ENCODE measurements at places on chromosomes 7 and 10.

GRCh38 chr10:35355971-35356724 is 19.8 kb downstream of the CCNY start:
- no peak for DNase-seq

DNA sequence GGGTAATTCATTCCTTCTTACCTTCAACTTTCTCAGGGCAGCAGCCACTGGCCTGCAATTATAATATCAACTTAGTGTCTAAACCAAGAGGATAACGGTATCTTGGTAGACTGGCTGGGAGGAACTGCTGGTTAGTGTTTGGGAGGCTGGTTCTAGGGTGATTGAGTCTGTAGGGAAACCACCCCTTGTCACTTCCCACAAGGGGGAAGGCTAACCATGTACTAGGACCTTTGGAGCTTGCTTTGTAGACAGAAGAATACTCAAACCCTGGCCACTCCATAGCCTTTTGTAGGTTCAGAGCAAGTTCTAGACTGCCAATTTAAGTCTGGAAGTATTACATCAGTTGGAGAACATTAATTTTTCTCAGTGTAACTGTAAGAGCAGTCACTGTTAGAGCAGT is 51.3 kb downstream of the NHLRC2 start:
- no peak for DNase-seq

- DNase-seq = no peak
Observed at GRCh38 chr7:41190581-41190980, 512.3 kb downstream of the INHBA start.

DNA sequence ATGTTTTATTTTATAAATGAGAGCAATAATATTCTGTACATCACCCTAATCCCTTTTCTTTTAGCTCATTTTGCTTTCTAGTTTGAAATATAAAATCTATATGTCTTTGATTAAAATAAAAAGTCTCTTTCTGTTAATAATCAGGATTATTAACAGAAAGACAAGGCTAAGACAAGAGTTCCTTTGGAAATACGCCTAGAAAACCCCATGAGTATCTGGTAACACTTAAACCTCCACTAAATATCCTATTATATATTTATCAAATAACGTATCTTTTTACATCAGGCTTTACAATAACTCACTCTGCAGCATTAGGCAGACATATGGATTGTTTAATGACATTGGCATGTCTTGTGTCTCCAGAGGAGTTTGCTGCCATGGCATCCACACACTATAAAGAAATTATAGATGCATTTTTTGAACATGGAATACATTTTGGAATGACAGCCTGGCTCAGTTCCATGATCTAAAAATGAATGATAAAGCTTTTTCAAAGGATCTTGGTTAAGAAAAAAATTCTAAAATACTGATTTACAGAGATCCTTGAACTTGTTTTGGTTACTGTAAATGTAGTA is 98.7 kb downstream of the TMEM26 start:
- no peak for DNase-seq

GRCh38 chr7:14483663-14484062 is 418.9 kb downstream of the DGKB start:
- DNase-seq = no peak

- no peak for DNase-seq
Observed at GRCh38 chr10:78460204-78460603, 426.5 kb downstream of the RPS24 start.

- DNase-seq = no peak
Observed at GRCh38 chr7:26854876-26855855, 9.2 kb downstream of the SKAP2 start.

- DNase-seq = no peak
Observed at GRCh38 chr10:63464402-63465292, 1.1 kb downstream of the JMJD1C start.

GRCh38 chr10:107383357-107383756 is 218.9 kb upstream of the SORCS1 start:
- DNase-seq = no peak

DNA sequence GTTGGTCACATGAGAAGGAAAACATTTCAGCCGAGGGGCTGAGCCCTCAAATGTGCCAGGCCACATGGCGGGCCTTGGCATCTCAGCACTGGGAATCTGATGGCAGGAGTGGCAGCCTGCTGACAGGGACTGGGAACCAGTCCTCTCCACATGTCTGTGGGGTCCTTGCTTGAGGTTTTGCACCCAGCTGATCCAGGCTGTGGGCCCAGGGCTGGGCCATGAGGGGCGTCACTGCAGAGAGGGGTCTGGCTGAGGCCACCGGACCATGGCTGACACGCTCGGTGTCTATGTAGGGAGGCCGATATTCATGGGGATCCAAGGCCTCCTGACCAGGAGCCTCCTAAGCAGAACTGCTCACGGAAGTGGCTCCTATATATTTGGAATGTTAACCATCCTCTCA is 31.0 kb upstream of the PWWP2B start:
- no peak for DNase-seq

GRCh38 chr7:134988161-134988560 is 1.9 kb downstream of the AGBL3 start:
- no peak for DNase-seq

DNA sequence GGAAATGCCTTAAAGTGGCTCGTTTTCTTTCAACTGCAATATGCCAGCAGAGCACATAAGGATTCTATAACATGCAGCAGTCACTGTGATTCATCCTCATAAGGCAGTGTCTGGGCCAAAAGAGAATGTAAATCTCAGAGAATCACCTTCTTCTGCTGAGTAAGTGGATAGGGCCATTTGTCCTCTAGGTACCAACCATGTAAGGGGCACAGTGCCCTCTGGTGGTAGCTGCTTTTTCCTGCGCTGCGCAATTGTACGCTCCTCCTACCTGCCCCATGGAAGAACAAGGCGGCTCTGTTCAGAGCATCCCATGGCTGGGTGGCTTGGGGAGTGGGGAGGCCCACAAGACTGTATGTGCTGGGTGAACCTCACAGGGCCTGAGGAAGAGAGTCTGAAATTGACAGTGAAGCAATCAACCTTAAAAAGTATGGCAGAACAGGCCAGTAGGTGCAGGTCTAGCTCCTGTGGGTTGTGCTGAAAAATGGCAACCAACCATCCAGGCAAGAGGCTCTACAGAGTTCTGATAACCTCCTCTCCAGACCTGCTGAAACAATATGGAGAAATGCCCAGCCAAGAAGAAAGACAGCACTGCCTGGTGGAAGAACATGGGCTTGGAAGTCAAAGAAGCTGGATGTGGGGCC is 78.6 kb upstream of the C10orf90 start:
- DNase-seq = peak; percentile 16

DNA sequence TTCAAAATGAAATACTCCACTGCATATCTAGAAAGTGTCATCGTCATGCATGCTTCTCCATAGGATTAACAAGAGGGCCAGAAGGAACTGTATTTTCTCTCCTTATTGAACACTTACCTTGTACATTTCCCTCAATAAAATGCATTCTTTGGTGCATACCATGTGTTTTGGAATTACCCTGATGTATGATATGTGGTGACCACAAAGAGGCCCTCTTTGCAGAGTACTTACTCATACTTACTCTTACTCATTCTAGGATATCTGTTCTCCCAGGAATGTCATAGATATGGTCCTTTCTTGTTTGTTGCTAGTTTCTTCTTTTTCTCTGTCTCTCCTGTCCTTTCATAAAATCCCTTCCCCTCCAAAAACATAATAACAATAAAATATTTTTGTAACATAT is 1087.1 kb upstream of the POT1 start:
- no peak for DNase-seq

DNA sequence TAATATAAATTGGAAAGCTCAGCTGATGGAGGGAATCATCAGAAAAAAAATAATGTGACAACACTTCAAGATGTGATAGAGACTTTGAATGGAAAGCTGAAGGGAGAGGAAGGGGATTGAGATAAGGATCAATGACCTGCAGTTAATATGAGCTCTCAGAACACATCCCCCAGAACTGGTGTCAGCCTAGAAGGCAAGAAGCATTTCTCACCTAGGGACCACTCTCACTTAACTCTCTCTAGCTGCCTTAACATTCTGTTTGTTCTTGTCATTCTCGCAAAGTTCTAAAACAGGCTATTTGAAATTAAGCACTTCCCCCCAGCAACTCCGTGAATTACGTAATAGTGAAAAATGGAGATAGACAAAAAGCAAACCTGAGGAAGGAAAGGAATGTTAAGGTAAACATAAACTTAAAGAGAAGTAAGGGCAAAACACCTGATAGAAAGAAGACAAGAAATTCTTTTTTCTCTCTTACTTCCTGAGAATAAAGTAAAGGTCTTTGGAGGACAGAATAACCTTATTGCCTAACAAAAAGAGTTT is 1.2 kb upstream of the MPP7 start:
- no peak for DNase-seq

GRCh38 chr7:24942226-24942625 is 37.8 kb downstream of the OSBPL3 start:
- no peak for DNase-seq

DNA sequence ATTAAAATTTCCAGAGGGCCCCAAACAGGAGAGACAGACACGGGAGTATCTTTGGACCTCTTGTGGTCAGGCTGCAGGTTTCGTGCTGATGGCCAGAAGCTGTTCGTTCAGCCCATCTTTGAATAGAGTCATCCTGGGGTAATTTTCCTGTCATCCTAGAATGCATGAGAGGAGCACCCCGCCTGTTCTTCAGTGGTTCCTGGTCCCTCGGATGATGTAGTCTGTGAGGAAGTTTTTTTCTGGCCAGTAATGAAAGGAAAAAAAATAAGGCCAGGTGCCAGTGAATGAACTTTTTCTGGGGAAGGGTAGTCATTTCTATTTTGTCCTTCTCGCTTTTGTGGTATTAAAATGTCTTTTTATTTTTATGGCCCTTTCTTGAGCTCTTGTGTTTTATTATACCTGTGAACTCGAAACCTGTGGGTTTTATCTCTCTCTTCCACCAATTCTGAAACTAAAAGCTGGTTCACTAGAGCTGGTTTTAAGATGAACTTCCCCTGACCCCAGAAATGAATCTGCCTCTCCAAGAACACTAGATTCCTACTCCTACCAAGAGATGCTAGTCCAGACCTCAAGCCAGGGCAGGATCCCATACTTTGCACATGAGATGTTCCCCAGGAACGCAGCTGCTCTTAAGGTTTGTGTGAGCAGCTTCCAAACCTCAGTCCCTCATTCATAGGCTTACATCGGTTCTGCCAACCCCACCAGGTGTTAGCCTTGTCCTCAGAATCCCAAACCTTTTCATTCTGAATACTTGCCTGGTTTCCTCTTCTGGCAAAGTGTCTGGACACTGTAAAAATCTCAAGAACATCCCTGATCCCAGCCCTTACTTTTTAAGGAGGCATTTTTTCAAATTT is 15.4 kb upstream of the MEST start:
- no peak for DNase-seq

DNA sequence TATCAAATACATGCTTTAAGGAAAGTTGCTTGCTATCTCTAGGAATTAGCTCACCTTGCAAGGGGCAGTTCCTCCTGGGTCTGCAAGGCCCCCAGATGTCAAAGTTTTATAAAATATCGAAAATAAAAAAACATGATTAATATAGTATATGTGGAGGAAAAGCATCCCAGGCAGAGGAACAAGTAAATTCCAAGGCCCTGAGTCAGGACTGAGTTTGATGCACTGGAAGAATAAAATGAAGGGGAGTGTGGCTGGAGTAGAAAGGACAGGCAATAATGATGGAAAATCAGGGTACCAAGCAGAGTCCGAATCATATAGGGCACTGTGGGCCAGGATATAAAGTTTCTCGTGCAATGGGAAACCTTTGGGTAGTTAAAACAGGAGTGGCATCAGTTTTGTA is 112.4 kb upstream of the EEPD1 start:
- no peak for DNase-seq

- DNase-seq = no peak
Observed at GRCh38 chr7:131893631-131894340, 337.4 kb upstream of the PODXL start.

- DNase-seq = peak; percentile 42
Observed at GRCh38 chr7:27130540-27131389, at the start of gene HOXA4. Gene HOXA4 (minus strand): TSS chr7:27130757. CDS start chr7:27130733, 24 bp downstream.

GRCh38 chr10:132626761-132627665 is 89.4 kb downstream of the INPP5A start:
- no peak for DNase-seq

- DNase-seq = no peak
Observed at GRCh38 chr7:151007469-151007898, 16.7 kb downstream of the NOS3 start.

DNA sequence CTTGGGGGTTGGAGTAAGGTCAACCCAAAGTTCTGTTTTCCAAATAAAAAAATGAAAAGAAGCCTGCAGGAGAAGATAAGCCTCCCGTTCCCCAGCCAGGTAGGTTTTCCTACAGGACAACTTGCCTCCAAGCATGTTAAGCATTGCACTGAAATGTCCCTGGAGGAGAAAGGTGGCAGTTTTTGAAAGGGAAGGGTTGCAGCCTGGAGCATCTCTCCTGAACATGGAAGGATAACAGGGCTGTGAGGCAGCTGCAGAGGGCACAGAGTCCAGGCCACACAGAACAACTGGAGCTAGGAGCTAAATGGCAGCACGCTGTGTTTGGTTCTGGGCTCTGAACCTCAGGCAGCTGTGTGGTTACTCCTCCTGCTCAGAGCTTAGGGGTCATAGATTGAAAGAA is 452.9 kb downstream of the TCERG1L start:
- no peak for DNase-seq

DNA sequence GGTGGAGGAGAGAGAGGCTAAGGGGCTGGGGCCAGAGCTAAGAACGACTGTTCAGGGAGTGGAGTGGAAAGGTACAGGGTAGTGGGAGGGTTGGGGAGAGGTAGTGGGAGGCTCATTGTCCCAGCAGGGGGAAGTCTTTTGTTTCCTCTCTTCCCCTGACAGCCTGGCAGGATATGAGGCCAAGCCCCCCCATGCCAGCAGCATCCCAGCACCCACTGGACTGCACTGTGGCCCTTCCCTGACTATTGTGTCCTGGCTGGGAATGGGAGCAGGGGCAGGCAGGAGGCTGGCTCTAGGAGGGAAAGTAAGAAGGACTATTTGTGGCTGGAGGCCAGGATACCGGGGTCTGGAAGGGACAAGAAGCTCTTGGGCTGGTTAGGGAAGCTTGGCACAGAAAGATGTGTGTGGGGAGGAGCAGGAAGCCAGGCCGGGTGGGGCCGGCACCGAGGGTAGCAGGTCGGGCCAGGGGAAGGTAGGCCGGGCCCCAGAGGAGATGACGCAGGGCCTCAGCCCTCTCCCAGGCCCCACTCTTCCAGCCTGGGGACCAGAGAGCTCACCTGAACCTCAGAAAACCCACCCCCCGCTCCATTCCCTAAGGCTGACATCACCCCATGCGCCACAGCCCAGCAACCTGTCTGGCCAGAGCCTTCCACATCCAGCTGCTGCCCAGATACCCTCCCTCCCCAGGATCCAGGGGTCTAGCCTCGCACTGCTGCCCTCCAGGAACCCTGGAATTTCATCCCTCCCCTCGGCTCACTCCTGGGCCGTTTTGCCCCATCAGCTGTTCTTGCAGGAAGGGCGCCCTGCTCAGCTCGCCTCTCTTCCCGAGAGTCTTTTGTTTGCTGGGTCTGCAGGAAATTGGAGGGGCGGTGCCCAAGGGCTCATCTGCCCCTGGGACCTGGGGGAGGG is 8.8 kb upstream of the EPHB4 start:
- DNase-seq = no peak

All from activated CD8-positive, alpha-beta memory T cell treated with anti-CD3 and anti-CD28 coated beads for 1 hour (primary cell).